ENCODE measurements at places on chromosomes 5 and 9. TPM values are rescaled to one million over a fixed set of nuclear protein-coding genes. Genes with fewer than 3 reads are reported as not detected.

The TLX3 gene
- not detected for total RNA-seq

The CORO2A gene
- total RNA-seq = 22.1 TPM

The LYSMD3 gene
- 16.3 TPM for total RNA-seq

The RIOK2 gene
- 17.6 TPM for total RNA-seq

The FRMD3 gene
- 0.51 TPM for total RNA-seq

The DOCK8 gene
- 0.26 TPM for total RNA-seq

The CARD9 gene
- total RNA-seq = 0.53 TPM

The FST gene
- 85.0 TPM for total RNA-seq

The WHRN gene
- total RNA-seq = 0.77 TPM

The IL7R gene
- total RNA-seq = not detected

The ORM2 gene
- total RNA-seq = not detected

The ARID3C gene
- 0.26 TPM for total RNA-seq

The SLC24A2 gene
- not detected for total RNA-seq
